Stimulated activated CD8-positive, alpha-beta memory T cell treated with anti-CD3 and anti-CD28 coated beads, Interleukin-15, amount 100 ng/mL, for 48 hours (primary cell): ENCODE measurements at places on chromosomes 7 and 10.

GRCh38 chr10:110758128-110758765 is 113.5 kb upstream of the PDCD4 start:
- no peak for DNase-seq

- DNase-seq: no peak
These were observed 11.9 kb upstream of the FRMPD2 start for GRCh38 chr10:48286356-48286755.

- DNase-seq: no peak
These were observed 224.7 kb downstream of the LHFPL3 start for GRCh38 chr7:104553074-104553473.

- DNase-seq: no peak
These were observed 307.9 kb downstream of the PRKG1 start for GRCh38 chr10:51382181-51382580.

DNA sequence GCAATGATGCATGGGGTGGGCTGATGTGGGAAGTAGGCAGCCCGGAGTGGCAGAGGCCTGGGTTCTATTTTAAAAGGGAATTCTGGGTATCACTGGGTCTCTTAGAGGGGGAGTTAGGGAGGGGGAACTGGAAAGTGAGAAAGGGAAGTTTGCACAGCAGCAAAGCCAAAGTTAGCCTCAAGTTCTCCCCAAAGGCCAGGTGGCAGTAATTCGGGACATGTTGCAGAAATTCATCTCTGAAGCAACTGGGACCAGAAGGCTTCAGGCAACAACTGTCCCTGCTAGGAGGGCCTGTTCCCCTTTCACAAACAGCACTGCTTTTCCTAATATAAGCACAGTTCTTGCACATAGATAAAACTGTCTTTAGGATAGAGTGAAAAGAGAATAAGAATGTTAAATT is 67.4 kb downstream of the NOD1 start:
- DNase-seq: no peak

- no peak for DNase-seq
These were observed 109.2 kb downstream of the PDGFA start for GRCh38 chr7:410395-410910.

- DNase-seq: no peak
These were observed 382 bp upstream of the MBLAC1 start for GRCh38 chr7:100126239-100126930.

DNA sequence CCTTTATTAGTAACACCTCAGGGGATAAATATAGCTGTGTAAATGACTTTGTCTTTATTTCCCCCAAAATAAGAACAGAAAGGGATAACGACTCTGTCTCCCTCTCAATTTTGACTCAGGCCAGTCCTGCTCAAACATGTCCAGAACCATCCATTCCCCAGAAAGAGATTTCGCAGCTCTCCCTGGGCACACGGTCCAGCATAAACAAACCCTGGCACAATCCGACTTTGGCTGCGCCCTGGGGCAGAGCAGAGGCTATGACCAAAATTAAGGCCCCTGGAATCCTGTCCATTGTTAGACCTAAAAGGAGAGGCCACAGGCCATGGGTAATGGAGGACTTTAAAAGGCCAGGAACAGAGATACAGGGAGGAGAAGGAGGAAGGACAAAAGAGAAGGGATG is 99.1 kb downstream of the PRPF18 start:
- DNase-seq: no peak

- no peak for DNase-seq
These were observed 183.4 kb downstream of the PRKCQ start for GRCh38 chr10:6396652-6397051.

DNA sequence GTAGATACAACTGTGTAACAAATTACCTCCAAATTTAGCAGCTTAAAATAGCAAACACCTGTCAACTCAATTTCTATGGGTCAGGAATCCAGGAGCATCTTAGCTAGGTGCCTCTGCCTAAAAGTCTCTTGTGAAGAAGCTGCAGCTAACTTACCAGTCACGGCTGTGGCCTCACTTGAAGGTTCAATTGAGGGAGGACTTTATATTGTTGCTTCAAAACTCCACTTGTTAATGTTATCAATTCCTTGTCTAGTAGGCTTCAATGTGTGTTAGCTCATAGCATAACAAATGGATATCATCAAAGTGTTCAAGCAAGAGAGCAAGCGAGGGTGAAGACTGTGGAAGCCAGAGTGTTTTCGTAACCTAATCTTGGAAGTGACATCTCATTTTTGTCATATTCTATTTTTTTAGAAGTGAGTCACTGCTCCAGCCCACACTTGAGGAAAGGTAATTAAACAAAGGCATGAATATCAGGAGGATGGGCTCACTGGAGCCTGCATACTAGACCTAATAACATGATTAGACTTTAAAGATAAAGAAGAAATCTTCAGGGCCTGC is 172.9 kb downstream of the SPAG6 start:
- DNase-seq: no peak

DNA sequence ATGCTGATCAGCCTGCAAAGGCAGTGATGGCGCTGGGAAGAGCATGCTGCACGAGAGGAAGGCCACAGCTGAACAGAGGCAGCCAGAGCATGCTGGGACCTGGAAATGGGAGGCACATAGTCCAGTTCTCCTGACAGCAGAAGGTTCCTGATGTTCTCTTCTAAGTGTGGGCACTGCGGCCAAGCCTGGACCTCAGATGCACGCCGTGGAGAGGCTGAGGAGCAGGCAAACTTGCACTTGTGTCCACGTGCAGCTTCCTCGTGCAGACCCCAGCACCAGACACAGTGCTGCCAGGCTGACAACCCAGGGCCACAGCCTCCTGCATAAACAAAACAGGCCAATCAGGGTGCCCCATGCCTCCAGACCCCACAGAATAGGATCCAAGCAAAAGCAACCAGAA is 93.5 kb upstream of the LANCL2 start:
- DNase-seq: no peak

DNA sequence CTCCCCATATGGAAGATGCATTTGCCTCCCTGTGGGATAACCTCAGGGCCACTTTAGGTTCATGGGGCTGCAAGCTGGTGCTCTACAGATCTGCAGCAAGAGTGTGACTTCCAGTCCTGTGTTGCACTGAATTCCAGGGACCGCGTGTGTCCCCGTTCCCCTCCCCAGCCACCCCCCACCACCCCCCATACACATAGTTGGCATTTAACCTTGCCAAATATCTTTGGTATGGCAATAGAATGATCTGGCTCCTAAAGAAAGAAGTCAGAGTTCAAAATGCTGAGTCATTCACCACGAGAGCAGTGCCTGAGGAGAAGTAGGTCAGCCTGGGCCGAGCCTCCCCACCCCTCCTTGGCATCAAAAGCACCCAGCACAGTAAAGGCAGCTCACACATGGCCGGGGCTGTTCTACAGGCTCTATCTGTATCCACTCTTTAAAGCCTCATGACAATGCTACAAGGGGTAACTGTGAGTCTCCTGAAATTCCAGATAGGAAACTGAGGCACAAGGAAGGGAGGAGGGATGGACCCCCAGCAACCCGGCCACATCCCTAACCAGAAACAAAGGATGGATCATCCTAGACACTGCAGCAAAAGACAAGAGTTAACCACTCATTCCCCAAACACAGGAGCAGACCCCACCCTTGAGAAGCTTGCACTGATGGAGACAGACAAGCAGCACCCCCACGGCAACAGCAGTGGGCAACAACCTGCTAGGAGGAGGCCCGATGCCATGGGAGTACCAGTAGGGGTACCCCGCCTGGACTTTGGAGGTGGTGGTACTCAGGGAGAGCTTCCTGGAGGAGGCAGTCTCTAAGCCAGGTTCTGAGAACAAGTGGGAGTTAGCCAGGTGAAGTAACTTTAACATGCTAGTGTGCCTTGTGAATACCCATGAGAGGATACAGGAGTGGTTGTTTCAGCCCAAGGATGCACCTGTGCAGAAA is 70.3 kb upstream of the NANOS1 start:
- no peak for DNase-seq
